NCI-H1694 treated with DMSO at 0.1 percent for 48 hours (cell line): ENCODE measurements at places on chromosomes 3 and 15.

DNA sequence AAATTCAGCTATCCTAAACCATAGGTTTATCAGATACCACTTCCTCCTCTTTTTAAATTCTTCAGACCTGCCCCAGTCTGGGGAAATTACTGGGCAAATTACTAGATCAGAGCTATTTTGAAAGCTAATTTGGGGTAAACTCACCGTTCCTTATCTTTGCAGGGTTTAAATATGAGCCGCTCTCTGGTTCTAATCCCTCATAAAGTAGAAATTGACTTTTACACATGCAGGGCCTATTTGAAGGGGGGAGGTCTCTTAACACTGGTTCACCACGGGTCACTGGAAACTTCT lies 11.0 kb upstream of the MEIS2 start:
- DNase-seq: no peak

DNA sequence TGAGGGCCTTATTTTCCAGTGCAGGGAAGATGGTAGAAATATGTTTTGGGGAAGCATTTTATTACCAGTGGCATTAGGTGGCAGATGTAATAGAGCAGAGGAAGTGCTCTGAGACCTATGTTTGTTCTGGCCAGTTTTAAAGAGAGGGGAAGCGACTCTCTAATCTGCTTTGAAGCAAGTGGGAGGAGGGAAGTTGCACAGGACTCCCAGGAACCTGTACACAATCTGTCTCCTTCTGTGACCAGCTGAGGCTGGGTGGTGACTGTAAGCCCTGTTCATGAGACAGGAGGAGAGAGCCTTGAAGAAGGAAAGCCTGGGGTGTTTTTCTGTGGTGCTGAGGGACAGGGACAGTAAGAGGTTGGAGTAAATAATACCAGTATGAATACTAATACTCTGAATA lies 60.5 kb downstream of the LPP start:
- DNase-seq: no peak

DNA sequence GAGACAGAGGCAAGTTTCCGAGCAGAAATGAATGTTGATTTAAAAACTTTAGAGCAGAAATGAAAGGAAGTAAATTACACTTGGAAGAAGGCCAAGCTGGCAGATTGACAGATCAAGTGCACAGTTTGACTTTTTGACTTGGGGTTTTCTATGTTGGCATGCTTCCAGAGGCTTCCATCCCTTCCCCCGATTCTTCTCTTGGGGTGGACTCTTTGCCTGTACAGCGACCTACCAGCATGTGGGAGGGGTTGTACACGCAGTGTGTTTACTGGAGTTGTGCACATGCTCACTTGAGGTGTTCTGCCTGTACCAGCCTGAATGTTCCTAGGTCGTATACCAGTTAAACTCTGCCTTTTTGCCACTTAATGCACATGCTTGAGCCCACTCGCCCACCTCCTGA lies 701.5 kb upstream of the GBE1 start:
- no peak for DNase-seq

DNA sequence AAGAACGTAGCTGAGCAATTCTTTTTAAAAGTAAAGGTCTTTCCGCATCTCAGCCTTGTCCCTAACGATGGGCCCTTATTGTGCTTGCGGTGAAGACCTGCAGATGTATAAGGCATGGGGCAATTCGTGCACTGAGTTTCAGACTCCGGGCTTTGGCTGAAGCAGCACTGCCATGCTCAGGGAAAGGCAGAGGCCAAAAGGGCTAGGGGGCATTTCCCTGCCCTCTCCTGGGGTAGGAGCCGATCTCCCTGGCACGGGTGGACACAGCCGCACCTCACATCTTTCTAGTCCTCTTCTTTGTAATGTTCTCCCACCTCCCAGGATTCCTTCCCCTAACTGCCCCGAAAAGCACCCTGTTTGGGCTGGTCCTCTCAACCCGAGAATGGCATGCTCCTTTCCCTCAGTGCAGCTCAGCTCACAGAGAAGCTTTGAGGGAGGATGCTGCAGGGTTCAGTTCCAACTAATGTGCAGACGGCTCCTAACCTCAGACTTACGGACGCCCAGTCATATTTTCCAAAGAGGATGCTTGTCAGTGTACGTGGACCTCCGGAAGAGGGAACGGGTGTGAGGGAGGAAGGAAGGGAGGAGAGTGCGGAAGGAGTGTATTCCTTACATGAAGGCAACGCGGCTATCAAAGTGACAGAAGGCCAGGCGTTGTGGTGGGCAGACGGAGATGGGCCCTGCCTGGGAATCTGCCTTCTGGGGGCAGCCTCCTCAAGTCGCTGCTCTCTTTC lies 61.2 kb downstream of the SYNM start:
- no peak for DNase-seq

- DNase-seq: no peak
Measured at GRCh38 chr3:111418391-111418790, 123.6 kb upstream of the CD96 start.

GRCh38 chr15:63107895-63108546 lies 13.6 kb upstream of the LACTB start:
- no peak for DNase-seq

- no peak for DNase-seq
Measured at GRCh38 chr3:44045476-44046275, 196.0 kb upstream of the TOPAZ1 start.
